ENCODE measurements at places on chromosomes 11 and 22. TPM values are rescaled to one million over a fixed set of nuclear protein-coding genes. Genes with fewer than 3 reads are reported as not detected.

- no peak for DNase-seq
Observed at GRCh38 chr11:113045146-113045545, 83.9 kb downstream of the NCAM1 start.

- DNase-seq, result no peak
Observed at GRCh38 chr11:69218946-69219720, 63.4 kb downstream of the SMIM38 start.

DNA sequence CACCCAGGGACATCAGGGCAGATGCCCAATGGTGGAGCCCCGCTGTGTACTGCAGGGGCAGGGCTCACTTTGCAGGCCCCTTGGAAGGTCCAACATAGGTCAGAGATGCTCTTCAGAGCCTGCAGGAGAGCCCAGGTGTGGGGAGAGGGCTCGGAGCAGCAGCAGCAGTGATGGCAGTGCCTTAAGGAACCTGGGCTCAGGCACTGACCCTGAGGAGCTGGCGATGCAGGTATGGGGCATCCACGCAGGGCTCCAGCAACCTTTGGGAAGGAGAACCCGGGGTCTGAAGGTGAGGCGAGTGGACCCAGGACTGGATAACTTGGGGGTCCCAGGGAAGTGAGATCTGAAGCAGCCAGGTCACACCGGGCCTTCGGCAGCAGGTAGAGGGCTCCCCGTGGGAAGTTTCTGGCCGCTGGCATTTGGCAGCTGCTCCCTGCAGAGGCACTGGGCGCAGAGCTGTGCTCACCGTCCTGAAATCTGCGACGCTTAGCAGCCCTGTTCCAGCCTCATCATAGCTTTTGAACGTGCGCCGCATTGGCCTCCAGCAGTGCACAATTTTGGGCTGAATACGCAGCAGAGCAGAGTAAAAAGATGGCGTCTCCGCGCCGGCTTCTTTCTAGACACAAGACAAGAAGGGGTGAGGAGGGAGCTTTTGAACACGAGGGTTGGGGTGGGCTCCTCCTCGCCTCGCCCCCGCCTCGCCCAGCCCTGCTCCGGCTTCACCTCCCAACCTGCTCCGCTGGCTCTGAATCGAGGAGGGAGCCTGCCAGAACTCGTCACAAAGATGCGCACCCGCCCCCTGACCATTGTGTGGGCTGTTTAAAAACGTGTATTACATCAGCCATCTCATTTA lies 118.8 kb downstream of the MPPED1 start:
- DNase-seq, result no peak

- no peak for DNase-seq
Observed at GRCh38 chr11:114482114-114482513, 42.8 kb downstream of the REXO2 start.

DNA sequence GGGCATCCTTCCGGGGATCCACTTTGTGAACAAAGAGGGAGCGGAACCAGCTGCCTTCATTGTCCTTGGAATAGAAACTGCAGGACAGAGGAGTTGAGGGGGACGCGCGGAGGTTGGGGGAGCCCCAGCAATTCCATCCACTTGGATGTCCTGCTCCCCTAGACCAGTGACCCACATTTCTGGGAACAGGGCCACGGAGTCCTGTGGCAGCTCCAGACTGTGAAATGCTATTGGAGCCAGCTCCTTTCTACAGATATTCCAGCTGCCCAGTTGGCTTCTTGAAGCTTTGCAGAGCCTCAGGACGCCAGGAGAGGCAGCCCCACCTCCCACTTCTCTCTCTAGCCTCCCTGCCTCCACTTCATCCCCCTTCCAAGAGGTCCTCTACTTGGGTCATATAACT lies 10.5 kb downstream of the NIPSNAP1 start:
- no peak for DNase-seq

- no peak for DNase-seq
Observed at GRCh38 chr11:70470127-70470526, 71.8 kb downstream of the CTTN start.

- DNase-seq, result no peak
Observed at GRCh38 chr11:11605821-11606450, 15.9 kb downstream of the GALNT18 start.

- DNase-seq, result no peak
Observed at GRCh38 chr11:119054418-119054817, 2.6 kb downstream of the HYOU1 start.

- DNase-seq, result peak; percentile 1
Observed at GRCh38 chr11:41175304-41175972, 284.0 kb downstream of the LRRC4C start.

- peak; percentile 24 for DNase-seq
Observed at GRCh38 chr11:34052608-34053160, 1.2 kb downstream of the CAPRIN1 start.

DNA sequence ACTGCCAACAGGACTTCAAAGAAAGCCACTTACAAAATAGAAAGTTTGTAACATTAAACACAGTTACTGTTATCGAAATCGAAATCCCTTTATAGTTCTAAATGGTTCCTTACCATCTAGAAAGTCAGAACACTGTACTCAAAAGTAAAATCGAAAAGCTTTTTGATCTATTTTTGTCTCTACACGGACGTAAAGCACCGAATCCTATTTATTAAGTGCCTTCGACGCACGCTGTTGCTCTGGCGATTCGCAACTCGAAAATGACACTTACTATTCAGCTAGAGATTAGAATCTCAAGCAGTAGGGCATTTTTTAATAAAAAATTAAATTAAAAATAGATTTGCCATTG lies 78.3 kb downstream of the LARGE1 start:
- DNase-seq, result no peak

GRCh38 chr22:44192098-44192815 lies 11.5 kb downstream of the PARVG start:
- no peak for DNase-seq

- DNase-seq, result no peak
Observed at GRCh38 chr11:104881117-104881794, 17.0 kb downstream of the CASP12 start.

DNA sequence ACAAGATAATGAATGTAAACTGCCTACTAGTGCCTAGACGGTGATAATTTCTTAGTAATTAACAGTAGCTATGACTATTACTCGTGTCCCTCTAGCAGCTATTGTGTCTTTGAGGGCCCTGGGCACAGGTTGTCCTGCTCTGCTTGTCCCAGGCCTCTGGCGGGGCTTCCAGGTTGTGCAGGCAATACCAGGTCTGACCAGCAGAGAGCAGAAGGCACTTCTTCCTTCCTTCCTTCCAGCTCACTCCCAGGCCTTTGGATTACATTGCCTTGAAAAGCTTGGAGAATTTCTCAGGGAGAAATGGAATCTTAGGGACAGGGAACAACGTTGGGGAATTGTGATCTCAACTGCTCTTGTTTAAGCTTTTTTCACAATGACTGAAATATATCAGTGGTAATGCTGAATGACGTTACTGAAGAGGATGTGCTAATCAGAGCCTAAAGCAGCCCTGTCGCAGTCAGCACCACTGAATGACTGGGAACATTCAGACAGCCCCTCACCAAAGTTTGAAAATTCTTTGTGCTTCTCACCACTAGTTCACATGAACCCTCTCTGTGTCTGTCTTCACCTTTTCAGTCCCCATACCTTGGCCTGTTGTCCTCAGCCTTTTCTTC lies 8.4 kb upstream of the CCKBR start:
- peak; percentile 69 for DNase-seq

DNA sequence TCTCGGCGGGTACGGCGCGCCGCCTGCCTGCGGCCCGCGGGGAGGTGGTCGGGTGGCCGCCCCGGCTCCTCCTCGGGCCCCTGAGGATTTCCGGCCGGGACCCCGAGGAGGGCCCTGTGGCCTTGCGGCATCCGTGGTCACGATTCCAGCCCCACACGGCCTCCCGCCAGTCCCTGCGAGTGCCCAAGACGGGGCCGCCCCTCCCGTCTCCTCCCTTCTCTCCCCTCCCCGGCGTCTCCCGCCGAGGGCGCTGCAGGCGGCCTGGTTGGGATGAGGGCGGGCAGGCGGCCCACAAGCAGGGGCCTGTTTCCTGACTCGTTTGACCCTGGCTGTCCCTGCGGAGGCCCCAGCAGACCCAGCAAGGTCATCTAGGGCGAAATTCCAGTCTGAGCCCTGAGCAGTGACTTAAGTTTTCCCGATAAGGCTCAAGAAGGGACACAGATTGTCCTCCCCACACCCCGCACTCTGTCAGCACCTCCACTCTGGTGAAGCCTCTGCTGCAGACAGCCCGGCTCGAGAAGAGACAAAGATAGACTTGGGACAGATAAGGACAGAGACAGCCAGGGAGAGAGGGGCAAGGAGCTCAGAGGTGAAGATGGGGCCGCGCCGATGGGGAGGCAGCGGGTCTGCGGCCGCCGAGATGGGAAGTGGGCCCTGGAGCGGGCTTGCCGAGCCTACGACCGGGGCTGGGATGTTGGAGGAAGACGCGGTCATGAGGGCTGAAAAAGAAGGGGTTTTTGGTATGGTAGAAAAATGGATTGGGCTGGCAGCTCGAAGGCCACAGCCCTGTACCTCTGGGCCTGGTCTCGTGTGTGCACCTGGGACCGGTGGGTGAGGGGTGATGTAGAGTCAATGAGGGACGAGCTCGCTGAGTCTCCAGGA lies 95.0 kb downstream of the SWAP70 start:
- DNase-seq, result peak; percentile 77

DNA sequence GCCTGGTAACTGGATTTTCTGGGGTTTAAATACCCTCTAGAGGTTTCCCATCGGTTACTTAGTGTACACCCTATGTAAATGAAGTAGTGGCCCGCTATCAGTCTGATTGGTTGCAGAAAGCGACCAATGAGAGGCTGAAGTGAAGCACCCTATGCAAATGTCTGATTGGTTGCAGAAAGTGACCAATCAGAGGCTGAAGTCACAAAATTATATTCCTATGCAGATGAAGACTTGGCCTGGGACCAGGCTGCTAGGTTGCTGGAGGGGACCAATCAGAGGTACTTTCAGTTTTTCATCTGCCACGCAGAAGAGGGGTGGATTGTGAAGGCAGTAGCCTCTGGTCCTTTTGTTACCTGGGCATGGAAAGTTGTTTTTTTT lies 134.8 kb downstream of the TBC1D22A start:
- DNase-seq, result no peak

DNA sequence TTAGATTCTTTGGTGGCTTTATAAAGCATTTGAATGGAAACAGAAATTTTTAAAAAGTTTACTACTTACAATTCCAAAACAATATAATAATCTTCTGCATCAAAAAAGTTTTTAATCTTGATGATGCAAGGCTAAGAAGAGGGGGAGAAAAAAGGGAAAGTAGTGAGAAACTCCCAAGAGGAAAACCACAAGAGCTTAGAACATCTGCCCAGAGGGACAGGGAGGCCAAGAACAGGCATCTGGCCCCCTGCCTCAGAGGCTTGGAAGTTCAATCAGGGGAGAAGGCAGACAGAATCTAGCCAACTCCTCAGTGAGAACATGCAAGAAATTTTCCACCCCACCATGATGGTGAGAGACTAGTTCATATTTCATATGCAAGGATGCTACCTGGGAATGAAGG lies 23.8 kb upstream of the TTC28 start:
- no peak for DNase-seq

DNA sequence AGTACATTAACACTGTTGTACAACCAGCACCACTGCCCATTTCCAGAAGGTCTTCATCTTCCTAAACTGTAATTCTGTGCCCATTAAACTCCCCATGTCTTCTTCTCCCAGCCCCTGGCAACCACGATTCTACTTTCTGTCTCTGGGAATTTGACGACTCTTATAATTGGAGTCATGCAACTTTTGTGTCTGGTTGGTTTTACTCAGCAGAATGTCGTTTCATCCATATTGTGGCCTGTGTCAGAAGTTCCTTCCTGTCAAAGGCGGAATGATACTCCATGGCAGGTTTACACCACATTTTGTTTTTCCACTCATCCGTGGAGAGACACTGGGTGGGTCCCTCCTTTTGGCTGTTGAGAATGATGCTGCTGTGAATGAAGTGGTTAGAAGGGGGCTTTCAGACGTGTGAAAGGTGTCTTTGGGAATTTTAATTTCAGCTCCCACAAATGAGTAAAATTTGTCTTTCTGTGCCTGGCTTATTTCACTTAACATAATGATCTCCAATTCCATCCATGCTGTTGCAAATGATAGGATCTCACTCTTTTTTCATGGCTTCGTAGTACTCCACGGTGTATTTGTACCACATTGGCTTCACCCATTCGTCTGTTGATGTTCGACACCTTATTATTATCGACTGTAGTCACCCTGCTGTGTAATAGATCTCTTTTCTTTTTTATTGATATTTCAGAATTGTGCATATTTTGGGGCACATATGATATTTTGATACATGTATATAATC lies 86.1 kb upstream of the SEPTIN5 start:
- DNase-seq, result no peak

DNA sequence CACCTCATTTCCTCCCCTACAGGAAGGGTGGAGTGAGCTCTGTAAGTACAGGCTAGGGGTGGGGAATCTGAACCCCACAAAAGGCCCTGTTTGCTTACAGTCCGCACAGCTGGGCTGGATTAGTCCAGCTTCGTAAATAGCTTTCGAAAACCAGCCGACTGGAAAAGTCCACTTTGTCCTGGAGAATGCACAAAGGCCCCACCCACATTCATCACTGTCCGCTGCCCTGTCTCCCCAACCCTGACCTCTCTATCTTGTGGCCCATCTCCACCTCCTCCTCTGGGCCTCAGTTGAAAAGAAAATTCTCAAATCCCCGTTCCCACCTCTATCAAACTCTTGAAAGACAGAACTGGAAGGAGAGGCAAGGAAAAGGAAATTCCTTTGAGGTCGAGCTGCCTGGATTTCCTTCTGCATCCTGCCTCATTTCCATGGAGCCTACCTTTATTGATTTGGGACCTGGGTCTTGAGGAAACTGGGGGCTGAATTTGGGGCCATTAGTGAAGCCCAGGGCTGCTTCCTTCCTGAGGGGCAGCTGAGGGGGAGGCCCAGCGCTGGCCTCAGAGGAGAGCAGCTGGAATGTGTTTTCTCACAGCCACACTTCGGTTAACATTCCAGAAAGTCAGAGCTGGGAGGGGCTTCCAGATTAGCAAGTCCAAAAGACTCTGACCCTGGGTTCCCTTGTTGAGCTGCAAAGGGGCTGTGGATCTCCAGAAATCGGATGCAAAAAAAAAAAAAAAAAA lies 147.6 kb downstream of the FBXO7 start:
- peak; percentile 85 for DNase-seq

The CNIH2 gene
- 3.1 TPM for polyA plus RNA-seq

The MS4A4E gene
- polyA plus RNA-seq, result 0.76 TPM

The MRE11 gene
- 14.8 TPM for polyA plus RNA-seq

The OR5A1 gene
- not detected for polyA plus RNA-seq

The RPUSD4 gene
- 31.2 TPM for polyA plus RNA-seq

The SLC37A4 gene
- polyA plus RNA-seq, result 10.9 TPM

The RASD2 gene
- 20.6 TPM for polyA plus RNA-seq

The SUSD2 gene
- not detected for polyA plus RNA-seq

The PGM2L1 gene
- polyA plus RNA-seq, result 4.4 TPM

The KCTD17 gene
- 15.0 TPM for polyA plus RNA-seq

The LYVE1 gene
- 47.2 TPM for polyA plus RNA-seq
